Gastrocnemius medialis (tissue), 4 donors: ENCODE measurements at places on chromosomes 2 and 18.

- DNase-seq, result no peak
Measured at GRCh38 chr18:67386032-67386431, 130.5 kb downstream of the DSEL start.

DNA sequence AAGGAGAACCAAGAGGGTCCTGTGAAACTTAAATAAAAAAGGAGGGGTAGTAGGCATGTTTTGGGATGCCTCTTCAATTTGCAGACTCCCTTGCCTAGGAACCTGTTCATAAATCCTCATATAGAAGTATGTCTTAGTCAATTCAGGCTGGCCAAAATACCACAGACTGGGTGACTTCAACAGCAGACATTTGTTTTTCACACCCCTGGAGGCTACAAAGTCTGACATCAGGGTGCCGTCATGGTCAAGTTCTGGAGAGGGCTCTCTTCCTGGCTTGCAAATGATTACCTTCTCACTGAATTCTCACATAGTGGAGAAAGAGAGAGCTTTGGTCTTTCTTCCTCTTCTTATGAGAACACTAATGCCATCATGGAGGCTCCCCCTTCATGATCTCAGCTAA, 4.1 kb upstream of the TCF4 start:
- no peak for DNase-seq

GRCh38 chr18:44093253-44093652, 587.4 kb upstream of the SETBP1 start:
- no peak for DNase-seq

- no peak for DNase-seq
Measured at GRCh38 chr2:156589381-156590079, 153.4 kb downstream of the GPD2 start.

DNA sequence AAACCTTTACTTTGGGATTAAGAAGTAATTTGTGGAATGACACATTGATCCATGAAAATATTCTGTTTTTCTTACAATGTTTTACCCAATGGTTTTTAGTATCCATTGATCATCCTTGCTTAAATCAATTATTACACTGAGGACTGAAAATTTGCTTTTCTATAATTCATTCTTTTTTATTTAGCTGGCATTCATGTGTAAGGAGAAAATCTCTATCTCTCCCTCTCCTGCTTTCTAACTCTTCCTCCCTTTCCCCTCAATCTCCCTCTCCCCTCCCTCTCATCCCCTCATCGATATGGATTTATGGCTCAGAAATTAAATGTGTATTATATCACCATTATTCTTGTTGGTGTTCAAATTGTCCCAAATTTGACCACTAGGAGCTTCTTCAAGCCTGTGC, 29.7 kb downstream of the GALNT5 start:
- DNase-seq, result no peak

DNA sequence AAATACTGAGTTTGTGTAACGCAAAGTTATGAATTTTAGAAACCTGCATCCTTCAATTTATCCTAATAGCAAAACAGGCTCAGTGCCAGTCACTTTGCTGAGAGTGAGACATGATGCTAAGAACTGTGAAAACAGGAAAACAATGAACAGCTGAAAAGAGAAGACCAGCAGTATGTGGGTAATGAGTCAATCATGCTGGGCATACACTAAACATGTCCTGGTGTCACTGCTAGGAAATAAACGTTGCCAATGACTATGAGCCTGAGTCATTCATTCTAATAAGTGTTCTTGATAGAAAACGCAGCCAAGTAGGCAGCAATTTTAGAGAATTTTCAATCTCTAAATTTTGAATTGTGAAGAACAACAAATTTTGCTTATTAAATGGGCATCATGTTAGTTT, 237.3 kb downstream of the GALR1 start:
- no peak for DNase-seq
